ENCODE measurements at places on chromosomes 2 and 18.

GRCh38 chr2:64063924-64064331, 44.7 kb upstream of the VPS54 start:
- no peak for DNase-seq

GRCh38 chr2:54871457-54872107, 148.1 kb downstream of the EML6 start:
- peak; percentile 43 for DNase-seq

GRCh38 chr18:12307701-12308385, at the start of gene TUBB6:
Gene TUBB6 (plus strand): TSS chr18:12308241. CDS start chr18:12308293, 52 bp downstream.
- peak; percentile 64 for DNase-seq

GRCh38 chr2:30768708-30769480, 38.4 kb downstream of the CAPN13 start:
- no peak for DNase-seq

DNA sequence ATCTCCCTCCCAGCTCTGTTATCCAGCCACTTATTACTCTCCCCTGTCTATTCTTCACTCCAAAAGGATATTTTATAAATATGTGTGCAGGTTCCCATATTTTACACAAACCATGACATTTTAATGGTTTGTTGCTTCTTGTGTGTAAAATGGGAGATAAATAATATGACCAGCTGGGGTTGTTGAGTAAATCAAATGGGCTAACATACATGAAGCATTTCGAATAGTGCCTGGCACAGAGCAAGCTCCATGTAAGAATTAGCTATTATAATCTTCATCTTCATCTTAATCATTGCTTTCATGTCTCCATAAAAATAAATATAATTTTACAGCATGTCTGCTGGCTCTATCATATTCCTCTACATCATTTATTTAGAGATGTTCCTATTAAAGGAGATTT, 283.1 kb downstream of the RAD51AP2 start:
- DNase-seq = no peak

DNA sequence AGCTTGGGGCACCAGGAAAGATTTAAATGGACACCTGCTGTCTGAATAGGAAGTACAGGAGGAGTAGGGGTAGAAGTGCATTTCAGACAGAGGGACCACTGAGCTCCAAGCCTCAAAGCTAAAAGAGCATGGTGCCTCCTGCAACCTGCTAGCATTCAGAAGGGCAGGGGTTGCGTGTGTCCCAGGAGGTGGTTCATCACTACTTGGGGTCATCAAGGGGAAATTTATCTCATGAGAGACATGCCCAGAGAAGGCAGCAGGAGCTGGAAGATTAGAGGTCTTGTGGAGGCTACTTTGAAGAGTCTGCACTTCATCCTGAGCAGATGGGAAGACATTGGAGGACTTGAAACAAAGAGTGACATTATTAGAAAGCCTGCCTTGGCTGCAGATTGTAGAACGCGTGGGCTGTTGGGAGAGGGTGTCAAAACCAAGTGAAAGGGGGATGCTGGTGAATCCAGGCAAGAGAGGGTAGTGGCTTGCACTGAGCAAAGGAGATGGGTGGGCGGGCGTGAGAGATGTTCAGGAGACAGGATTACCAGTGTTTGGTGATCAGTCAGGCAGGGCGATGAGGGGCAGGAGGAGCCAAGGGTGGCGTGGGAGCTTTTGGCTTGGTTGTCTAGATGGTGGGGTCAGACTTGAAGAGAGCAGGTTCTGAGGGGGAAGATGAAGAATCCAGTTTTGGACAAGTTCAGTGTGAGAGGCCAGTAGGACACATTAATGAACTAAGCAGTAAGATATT, 154.0 kb downstream of the DYSF start:
- no peak for DNase-seq

DNA sequence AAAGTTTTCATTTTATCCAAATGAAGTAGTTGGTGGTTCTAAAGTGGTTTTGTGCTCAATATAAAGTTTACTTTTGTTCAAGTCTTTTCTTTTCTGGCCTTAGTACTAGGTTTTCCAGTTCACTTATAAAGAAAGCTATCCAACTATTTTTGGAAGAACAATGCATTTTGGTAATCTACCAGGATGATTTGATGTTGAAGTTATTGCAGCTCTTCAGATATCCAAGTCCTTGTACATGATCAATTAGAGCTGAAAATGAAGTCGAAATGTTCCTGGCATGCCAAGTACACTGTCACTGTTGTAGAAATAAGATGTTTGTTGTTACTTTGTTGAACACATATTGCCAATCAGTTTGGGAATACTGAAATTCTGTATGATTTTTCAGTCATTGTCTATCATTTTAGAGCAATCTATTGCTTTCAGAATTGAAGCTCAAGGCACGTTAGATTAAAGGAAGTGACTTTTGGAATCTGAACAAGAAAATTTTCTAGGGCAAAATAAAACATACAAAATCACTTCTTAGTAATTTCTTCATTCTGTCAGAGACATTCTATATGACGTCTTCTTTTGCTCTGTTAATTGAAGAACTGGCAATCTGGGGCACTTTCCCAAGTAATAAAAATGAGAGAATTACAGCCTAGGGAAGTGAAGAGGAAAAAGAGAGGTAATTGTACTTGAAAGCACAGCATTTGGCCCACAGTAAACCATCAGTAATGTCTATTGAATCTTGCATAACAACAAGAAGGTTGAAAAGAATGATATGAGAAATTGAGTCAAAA, 232.3 kb downstream of the MREG start:
- no peak for DNase-seq

GRCh38 chr2:55518841-55519165, 715 bp upstream of the CFAP36 start:
- DNase-seq = peak; percentile 61

DNA sequence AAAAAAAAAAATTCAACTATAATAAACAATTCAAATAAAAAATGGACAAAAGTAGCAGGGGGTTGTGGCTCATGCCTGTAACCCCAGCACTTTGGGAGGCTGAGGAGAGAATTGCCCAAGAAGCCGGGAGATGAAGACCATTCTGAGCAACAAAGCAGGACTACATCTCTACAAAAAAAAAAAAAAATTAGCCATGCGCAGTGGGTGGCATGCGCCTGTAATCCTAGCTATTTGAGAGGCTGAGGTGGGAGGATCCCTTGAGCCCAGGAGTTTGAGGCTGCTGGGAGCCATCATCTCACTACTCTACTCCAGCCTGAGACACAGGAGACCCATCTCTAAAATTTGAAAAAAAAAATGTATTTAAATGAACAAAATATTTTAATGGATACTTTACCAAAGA, 4.4 kb upstream of the CACNB4 start:
- no peak for DNase-seq

DNA sequence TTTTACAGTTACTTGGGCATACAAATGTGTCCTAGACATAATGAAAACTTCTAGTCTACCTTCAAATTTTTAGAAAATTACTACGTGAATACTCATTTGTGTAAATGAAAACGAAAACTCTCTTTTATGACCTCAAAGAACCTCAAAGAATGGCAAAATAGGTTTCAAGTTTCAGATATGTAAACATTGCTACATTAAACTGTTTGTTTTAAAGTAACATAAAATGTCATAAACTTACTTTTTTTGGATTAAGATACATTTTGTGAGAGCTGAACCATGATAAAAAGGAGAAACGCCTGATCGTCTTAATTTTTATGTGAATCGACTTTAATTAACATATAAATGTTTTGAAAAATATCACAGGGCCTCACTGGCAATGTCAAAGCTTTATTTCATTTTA, 91.4 kb downstream of the PPP1R1C start:
- no peak for DNase-seq

DNA sequence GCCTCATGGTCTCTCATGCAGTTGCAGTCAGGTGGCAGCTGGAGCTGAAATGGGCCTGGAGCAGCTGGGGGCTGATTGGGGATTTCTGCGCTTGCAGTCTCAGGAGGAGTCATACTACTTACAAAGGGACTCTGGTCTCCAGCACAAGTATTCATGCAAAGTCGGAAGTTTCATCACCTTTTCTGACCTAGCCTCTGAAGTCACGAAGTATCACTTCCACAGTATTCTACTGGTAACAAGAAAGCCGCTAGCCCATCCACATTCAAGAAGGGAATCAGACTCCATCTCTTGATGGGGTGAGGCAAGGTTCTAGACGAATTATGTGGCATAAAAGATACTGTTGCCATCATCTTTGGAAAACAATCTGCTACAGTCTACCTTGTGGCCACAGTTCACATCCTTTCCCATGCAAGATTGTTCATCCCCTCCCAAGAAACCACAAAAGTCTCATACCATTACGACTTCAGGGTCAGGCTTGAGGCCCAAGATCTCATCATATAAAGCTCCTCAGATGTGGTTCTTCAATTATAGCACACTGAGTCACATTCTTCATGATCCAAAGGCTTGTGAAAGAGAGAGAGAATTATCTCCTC, 95.3 kb downstream of the SMC6 start:
- no peak for DNase-seq

- no peak for DNase-seq
Observed at GRCh38 chr2:134647607-134648256, 71.1 kb downstream of the TMEM163 start.

- no peak for DNase-seq
Observed at GRCh38 chr18:63505566-63506335, 29.0 kb downstream of the SERPINB5 start.

- no peak for DNase-seq
Observed at GRCh38 chr2:59538398-59538911, 1015.0 kb downstream of the BCL11A start.

DNA sequence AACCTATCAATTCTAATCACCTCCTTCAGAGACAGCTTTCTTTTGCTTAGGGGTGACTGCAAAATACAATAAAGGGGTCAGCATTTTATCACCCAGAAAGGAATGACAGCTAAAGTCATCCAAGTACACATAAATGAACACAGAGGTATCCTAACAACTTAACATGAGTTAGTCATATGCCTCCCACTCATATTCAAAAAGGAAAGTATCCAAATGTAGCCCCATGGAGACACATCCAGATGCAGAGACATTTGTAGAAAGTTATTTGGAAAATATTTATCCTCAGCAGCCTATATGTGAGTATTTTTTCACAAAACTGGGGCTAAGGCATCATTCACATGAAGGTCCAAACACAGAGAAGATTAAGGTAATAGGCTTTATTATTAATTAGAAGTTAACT, 1579.7 kb upstream of the SLC39A10 start:
- no peak for DNase-seq

DNA sequence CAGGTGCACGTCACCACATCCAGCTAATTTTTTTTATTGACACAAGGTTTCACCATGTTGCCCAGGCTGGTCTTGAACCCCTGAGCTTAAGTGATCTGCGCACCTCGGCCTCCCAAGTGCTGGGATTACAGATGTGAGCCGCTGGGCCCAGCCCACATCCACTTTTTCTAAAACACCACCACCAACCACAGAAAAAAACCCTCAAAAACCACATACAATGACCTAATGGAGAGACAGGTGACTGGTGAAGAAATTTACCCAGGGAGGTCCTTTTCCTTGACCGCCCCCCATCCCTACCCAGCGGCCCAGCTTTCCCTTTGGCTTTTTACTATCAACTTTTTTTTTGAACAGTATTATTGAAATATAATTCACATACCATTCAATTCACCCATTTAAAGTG, 47.9 kb downstream of the CACNB4 start:
- DNase-seq = no peak

GRCh38 chr2:236823963-236824362, 254.3 kb downstream of the ACKR3 start:
- no peak for DNase-seq

DNA sequence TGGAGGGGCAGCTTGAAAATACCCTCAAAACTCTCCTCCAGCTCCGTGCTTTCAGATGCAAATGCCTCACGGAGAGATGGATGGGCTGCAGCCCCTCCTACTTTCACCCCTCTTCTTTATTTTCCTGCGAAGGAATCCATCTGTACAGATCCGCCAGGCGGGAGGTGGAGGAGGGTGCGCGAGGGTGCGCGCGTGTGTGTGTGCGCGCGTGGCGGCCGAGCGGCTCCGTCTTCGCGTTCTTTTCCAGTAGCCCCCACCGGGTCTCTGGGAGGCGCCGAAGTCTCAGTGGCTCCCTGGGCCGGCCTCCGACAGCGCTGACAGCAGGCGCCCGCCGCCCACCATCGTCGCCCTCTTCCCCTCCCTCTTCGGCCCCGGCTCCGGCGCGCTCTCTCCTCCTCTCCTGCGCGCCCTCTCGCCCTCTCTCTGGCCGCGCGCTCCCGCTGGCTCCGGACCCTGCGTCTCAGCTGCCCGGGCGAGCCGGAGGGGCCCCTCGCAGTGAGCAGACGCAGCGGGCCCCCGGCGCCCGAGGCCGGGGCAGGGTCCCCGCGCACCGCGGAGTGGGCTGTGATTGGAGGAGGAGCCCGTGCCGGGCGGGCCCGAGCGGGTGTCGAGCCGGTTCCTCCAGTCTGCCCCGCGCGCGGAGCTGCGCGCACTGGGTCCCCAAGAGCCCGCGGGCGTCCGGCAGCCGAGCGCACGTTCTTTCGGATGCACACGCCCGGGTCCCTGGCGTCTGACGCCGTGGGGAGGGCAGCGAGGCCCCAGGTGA, at the start of gene CDH7:
CDH7 (plus strand) TSS at position 624 of the 766 bp plus-strand sequence. CDS start 11,831 bp downstream, outside the sequence.
- DNase-seq = peak; percentile 41

GRCh38 chr18:79522451-79523205, 126.9 kb downstream of the NFATC1 start:
- no peak for DNase-seq

- no peak for DNase-seq
Observed at GRCh38 chr18:27712066-27712465, 464.9 kb downstream of the CDH2 start.

- no peak for DNase-seq
Observed at GRCh38 chr18:31297248-31297647, 20.7 kb upstream of the DSG1 start.

DNA sequence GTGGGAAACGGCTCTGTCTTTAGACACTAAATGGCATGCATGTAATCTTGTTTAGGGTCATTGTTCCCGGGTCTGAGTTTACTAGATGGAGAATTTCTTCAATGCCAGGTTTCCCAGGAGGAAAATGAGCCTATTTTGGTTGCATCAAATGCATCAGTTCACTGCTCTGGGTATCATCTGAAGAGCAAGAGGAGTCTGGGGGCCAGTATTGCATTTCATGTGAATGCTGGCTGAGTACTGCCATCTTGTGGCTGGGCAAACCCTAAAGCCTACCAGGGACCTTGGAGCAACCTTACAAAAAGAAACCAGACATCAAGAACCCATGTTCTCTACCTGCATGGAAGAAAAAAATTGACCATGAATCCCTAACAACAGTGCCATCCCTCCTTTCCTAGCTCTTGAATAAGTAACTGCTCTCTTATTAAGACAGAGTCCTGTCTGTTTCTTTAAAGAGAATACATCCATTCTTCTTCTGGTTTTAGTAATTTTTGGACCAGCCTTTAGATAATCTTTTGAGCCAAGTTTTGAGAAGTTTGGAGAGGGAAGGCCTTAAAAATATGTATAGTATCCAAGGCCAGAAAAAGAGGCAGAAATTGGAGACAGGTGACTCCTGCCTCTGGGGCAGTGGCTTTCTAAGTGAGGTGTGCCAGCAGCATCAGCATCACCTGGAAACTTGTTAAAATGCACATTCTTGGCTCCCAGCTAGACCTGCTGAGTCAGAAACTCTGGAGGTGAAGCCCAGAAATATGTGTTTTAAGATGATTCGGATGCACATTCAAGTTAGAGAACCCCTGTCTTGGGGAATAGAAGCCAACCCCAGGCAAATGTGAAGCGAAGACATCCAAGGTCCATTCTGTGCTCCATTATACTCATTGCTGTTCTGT, 261.0 kb upstream of the CXCR4 start:
- DNase-seq = peak; percentile 72

- DNase-seq = no peak
Observed at GRCh38 chr2:96984300-96984699, 2.1 kb downstream of the FAM178B start.

All from NCI-H2227 treated with DMSO at 0.1 percent for 48 hours (cell line).